Mucosa of descending colon (tissue), 3 donors: ENCODE measurements at places on chromosomes 2 and 18.

GRCh38 chr2:70894765-70895164 lies 40.9 kb upstream of the ATP6V1B1 start:
- no peak for DNase-seq

- no peak for DNase-seq
Measured at GRCh38 chr2:236120829-236121228, 47.4 kb downstream of the GBX2 start.

GRCh38 chr2:238082827-238083226 lies 17.3 kb upstream of the ESPNL start:
- no peak for DNase-seq

GRCh38 chr2:151655663-151656398 lies 78.4 kb downstream of the NEB start:
- no peak for DNase-seq

DNA sequence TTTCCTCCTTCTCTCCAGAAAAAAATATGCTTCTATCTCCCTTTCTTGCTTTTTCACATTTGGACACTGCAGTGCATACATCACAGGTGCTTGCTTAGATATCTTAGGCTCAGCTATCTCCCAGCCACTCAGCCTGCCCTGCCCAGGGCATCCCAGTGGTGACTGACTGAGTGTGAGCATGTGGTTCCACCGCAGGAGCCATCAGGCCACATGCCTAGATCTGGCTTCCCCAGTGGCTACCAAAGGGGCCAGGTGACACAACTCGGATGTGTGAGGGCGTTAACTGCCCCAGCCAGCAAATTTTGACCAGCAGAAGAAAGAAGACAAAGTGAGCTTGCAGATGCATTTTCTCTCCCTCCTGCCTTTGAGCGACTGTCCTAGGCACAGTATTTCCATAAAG lies 25.5 kb downstream of the SP5 start:
- no peak for DNase-seq

DNA sequence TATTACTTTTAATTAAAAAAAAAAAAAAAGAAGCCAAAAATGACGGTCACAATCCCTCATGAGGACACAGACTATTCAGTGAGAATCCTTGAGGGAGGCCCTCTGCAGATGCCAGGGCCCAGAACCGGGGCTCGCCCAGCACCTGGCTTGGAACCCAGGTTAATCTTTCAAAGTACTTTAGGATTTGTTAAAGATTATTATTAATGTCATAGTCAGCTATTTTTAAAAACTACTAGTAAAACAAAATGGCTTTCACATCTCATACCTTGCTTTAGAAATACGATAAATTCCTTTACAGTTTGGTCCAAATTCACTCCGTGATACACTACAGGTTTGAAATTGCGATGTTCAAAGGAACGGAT lies 27.1 kb downstream of the C2orf76 start:
- no peak for DNase-seq

GRCh38 chr2:143356336-143356735 lies 227.1 kb downstream of the ARHGAP15 start:
- no peak for DNase-seq

DNA sequence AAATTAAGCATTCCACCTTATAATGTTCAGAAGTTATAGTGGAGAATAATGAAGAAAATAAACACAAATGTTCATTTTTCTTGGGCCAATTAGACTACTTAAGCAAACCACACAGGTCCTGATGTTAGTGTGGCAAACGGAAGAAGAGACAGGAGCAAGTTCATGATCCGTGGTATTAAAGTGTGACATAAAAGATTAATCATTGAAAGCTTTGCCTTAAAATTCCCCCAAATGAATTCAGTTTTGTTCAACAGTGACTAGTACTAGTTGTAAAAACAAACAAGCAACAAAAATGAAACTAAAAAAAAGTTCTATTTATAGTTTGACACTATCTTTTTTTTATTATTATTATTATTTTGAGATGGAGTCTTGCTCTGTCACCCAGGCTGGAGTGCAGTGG lies 73.7 kb downstream of the RFTN2 start:
- DNase-seq = no peak

DNA sequence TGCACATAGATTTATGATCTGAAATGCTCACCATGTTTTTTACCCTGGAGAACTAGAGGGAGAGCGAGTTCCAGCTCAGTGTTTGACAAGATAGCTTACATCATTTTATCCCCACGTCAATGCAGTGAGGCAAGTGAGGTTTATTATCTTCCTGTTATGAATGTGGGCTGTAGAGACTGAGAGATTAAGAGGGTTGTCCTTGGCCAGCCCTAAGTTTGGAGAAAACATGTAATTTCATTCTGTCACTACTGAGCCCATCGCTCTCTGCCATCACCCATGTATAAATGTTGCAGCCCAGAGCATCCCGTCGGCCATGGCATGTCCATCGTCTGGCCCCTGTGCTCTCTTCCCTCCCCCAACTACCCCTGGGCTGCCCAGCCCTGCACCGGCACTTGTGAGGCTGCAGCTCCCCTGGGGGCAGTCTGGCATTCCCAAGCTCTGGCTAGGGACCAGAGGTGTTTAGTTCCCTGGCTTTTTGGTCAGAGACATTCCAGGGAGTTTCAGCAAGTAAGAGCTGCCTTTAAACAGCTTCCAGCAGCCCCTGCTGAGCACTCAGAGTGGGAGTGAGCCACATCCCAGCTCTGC lies 136.7 kb downstream of the ANTXR1 start:
- DNase-seq = no peak
